Activated T-cell treated with anti-CD3 and anti-CD28 coated beads for 48 hours (primary cell): ENCODE measurements at places on chromosomes 7 and 10.

DNA sequence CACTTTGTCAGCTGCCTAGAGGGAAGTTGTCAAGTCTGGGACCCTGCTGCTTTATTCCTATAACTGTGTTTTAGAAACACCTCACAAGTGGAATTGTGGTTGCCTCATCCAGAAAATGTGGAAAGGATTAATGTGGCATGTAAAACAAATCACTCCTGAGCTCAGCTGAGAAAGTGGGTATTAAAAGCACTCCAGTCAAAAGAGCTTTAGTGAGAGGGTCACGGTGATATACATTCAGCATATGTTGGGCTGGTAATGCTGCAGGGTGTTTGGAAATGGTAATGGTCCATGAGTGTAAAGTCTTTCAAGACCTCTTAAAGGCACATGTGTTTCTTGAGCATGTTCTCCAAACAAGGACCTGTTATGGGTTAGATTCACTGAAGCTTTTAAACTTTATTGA, 318.2 kb upstream of the MEOX2 start:
- no peak for DNase-seq

GRCh38 chr7:739983-740942, 13.2 kb upstream of the PRKAR1B start:
- DNase-seq = no peak

DNA sequence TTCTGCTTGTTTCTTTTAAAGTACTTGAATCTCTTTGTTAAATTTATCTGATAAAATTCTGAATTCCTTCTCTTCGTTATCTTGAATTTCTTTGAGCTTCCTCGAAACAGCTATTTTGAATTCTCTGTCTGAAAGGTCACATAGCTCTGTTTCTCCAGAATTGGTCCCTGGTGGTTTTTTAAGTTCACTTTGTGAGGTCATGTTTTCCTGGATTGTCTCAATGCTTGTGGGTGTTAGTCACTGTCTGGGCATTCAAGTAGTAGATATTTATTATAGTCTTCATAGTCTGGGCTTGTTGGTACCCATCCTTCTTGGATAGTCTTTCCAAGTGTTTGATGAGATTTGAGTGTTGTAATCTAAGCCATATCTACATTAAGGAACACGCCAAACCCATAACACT, 1060.6 kb downstream of the LRMDA start:
- no peak for DNase-seq

DNA sequence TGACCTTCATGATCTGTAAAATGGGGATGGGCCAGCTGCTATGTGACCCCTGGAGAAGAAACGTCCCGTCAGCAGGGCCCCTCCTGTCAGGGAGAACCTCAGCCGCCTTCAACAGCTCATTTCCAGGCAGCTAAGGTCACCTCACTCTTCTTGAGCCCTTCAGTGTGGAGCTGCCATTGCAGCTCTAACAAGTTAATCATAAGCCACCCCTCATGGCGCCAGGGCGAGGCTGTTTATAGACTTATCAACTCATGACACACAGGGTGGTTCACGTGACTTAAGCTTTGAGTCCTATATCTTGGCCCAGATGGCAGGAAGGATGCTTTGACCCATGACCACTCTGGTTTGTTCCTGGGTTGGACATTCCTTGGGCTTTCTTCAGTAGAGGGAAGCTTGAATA, 315.1 kb downstream of the TNS3 start:
- no peak for DNase-seq

DNA sequence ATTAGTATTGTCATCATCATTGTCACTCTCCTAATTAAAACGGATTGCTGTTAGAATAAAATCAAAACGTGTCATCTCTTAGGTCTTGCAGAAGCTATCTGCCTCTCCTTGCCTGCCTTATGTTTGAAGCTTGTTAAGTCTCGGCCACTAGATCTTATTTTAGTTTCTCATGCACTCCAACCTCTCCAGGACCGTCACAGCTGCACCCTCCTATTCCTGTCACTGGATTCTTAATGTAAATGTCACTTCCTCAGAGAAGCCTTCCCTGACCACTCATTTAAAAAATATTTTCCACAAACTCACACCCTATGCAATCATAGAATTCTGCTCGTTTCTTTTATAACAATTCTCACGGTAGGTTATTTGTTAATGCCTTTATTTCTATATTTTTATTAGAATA, 103.9 kb upstream of the DKK1 start:
- no peak for DNase-seq

GRCh38 chr10:17430647-17431355, 23.6 kb downstream of the ST8SIA6 start:
- no peak for DNase-seq
